ENCODE measurements at places on chromosomes 4 and X.

DNA sequence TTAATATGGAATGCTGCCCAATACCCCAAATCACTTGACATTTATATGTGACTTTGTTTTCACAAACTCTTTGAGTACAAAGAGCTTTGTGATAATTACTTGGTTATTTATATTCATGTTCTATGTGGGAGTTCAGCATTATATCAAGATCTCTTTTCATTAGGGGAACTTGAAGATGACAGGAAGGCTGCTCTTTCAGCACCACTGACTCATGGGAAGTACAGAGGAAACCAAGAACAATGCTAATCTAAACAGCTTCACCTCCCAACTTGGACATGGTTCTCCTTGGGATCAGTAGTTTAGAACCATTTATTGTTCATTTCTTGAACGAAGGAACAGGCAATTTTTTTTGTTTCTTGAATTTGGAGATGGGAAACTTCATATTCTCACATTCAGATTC, 184.0 kb upstream of the AFF2 start:
- DNase-seq, result no peak

GRCh38 chrX:80578517-80579105, 158.4 kb downstream of the TENT5D start:
- no peak for DNase-seq

DNA sequence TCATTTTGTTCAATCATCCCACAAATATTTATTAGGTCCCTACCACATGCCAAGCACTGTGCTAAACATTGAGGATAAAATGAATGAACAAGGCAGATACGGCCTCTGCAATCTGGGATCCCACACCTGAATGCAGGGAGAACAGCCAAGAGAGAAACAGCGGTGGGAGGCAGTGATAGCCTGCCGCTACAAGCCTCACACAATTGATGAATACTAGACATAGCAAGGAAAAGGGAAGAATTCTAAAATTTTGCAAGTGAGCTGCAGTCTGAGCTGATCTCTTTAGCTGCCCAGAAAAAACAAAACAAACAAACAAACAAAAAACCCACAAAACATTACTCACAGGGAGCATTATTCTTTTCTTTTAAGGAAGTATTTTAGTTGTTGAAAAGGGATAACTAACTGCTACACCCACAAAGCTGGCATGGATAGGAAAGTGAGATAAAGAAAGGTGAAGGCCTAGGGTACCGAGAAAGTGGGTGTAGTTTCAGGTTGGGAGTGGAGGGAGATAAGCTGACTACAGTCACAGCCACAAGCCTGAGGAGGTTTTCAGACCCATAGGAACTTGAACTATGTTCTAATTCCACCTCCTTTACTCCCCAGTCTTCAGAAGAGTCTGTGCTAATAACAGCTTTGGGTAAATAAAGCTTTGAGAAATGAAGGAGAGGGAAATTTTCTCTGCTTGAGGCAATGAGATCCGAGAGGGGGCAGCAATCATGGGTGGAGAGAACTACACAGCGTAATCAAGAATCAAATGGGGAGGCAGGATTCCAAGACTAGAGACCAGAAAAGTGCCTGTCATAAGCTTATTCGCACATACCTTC, 85.4 kb downstream of the SH3RF1 start:
- peak; percentile 44 for DNase-seq

GRCh38 chr4:2866891-2867290, 23.2 kb downstream of the ADD1 start:
- DNase-seq, result no peak

DNA sequence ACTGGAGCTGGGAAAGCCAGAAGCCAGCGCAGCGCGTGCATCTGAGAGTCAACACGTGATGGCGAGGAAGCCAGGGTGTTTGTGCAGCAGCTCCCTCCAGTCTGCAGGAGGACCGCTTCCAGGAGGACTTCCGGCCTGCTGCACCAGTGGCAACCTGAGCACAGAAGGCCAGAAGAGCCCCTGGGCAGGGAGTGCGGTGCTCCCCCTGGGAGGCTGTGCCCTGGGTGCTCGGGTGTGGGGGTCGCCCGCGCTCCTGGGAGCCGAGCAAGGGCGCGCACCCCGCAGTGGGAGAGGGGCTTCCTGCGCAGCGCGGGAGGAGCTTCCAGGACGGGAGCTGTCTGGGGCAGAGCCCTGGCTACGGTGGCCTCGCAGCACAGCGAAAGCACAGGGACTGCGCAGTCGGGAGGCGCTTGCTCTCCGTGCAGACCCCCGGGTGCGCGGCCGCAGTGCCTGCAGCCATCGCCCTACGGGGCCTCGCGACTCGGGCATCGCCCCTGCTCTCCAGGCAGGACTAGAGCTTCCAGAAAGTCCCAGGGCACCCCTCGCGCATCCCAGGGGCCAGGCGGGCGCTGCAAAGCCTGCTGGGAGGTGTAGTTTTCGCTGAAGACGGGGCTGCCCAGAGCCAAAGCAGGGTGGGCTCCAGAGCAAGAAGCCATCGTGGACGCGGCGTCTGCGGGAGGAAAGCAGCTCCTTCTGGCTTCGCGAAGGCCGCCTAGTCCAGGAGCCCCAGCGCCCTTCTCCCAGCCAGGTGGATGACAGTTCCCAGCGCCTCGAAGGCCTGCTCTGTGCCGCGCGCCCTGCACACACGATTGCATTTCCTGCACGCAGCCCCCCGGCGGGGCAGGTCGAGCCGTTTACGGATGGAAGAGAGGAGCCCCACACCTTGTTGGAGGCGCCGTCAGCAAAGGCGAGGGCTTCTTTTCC, 24.1 kb upstream of the WFS1 start:
- DNase-seq, result no peak

GRCh38 chr4:10302096-10302495, 155.1 kb downstream of the ZNF518B start:
- no peak for DNase-seq

- DNase-seq, result no peak
These were observed 950.2 kb upstream of the SLIT2 start for GRCh38 chr4:19301527-19301926.

DNA sequence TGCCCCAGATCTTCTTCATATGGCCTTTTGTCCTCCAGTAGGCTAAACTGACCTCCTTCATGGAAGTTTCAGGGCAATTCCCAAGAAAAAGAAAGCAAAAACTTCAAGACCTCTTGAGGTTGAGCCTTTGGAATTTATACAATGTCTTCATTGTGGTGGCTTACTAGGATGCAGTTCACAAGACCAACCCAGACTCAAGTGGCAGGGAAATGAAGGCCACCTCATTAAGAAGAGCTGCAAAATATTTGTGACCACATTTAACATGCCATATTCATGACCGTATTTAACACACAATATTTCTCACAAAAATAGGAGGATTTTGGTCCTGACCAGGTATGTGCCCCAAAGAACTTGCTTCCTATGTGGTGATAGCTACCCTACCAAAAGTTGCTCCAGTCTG, 605.5 kb upstream of the PITX2 start:
- DNase-seq, result no peak

- no peak for DNase-seq
These were observed 54.8 kb upstream of the MAPK10 start for GRCh38 chr4:86414686-86415085.

- no peak for DNase-seq
These were observed 85.5 kb downstream of the NHSL2 start for GRCh38 chrX:71996136-71996535.

DNA sequence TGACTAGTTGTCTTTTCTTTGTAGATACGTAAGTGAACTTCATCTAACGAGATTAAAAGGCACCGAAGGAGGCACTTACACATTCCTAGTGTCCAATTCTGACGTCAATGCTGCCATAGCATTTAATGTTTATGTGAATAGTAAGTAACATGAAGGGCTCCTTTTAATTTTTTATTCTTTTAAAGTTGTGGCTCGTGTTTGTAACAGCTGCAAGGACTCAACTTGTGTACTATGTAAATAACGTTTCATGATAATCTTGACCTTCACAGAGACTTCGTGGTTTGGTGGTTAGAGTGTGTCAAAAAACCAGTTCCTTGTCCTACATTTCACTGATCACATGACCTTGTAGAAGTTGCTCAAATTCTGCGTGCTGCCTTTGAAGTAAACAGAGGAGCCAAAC, 51.6 kb downstream of the KIT start:
- DNase-seq, result no peak

- DNase-seq, result no peak
These were observed 11.2 kb downstream of the IDS start for GRCh38 chrX:149493567-149494562.

- no peak for DNase-seq
These were observed 73.3 kb downstream of the ALPK1 start for GRCh38 chr4:112370466-112370865.

- DNase-seq, result no peak
These were observed 860.7 kb downstream of the PCDH19 start for GRCh38 chrX:99549381-99549780.
